GF-D8 (cell line): ENCODE measurements at places on chromosomes 1 and 21.

- no peak for DNase-seq
These were observed 106.9 kb upstream of the OLFM3 start for GRCh38 chr1:102103646-102104045.

GRCh38 chr1:4684864-4685522, 30.6 kb downstream of the AJAP1 start:
- no peak for DNase-seq

GRCh38 chr1:99180915-99181314, 83.4 kb upstream of the PLPPR4 start:
- no peak for DNase-seq

DNA sequence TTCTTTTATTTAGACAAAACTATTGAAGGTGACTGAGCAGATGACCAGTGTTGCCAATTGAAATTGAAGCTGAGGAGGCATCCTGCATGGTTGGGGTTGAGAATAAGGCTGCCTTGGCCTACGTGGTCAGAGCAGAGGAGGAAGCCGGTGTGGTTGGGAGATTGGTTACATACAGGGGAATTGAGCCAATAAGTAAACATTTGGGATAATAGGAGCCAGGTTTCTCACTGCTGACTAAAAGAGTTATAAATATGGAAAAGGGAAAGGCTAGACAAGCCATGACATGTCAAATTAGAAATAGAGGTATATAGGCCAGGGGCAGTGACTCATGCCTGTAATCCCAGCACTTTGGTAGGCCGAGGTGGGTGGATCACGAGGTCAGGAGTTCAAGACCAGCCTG, 15.8 kb downstream of the SNX7 start:
- DNase-seq: no peak

DNA sequence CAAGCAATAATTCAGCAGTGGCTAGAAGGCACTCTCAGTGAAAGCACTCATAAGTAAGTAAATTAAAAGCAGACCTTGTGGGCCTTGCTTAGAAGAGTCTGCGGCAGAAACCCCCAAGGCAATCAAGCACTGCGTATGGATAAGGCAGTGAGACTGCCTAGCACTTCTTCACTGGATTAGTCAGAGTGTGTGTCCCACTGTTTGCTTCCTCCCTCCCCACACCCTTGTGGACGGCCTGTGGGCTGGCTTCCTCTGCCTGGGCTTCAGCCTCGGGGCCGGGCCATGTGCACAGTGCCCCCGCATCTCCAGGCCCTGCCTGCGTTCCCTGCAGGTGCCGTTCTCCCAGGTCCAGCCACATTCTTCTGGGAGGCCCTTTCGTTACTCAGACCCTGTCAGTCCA, 23.8 kb downstream of the AGT start:
- DNase-seq: no peak

GRCh38 chr1:209455145-209455544, 128.4 kb upstream of the CAMK1G start:
- DNase-seq: no peak

DNA sequence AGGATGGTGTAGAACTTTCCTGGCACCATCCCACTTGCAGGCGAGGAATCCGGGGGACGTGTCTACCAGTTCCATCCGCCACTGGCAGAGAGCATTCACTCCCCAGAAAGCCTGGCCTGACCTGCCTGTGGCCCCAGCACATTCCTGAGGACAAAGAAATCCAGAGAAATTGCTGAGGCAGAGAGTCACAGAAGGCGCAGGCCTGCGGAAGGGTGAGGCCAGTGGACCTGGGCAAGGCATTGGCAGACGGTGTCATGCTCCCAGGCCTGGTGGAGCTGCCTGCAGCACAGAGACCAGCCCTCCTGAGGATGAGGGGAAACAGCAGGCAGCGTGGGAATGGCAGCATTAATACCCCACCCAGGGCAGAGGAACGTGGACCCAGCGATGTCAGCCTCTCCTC, 81.2 kb upstream of the F3 start:
- DNase-seq: no peak

DNA sequence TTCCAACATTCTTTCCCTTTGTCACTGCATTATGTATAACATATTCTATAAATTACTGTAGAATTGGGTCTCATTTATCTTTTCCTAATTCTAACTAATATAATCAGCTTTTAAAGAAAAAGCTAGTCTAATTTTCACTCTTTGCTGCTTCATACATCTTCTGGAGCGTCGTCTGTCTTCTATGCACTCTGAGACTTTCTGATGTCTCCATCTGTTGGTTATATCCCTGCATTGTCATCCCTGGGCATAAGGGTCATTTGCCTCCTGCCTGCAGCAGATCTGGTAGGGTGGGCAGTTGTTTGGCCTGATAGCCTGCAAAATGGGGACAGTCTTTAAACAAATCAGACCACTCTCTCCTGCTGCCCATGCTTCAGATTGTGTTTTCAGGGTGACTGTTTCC, 40.8 kb upstream of the DYNLT5 start:
- no peak for DNase-seq

- DNase-seq: no peak
These were observed 55.2 kb downstream of the SASS6 start for GRCh38 chr1:100077531-100077930.

DNA sequence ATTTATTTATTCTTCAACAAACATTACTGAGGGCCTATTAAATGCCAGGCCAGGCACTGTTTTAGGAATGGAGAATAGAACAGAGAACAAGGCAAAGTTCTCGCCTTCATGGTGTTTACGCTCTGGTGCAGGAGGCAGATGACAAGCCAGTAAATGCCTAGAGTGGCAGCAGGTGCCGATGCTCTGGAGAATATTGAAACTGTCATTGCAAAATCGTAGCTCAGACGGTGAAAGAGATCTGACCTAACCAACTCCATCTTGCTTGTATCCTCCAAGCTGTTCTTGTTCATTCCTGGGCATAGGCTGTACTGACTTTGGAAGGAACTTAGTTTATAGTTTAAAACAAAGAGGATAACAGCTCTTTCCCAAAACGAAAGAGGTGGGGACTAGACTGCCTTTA, 13.5 kb upstream of the ENO1 start:
- no peak for DNase-seq

DNA sequence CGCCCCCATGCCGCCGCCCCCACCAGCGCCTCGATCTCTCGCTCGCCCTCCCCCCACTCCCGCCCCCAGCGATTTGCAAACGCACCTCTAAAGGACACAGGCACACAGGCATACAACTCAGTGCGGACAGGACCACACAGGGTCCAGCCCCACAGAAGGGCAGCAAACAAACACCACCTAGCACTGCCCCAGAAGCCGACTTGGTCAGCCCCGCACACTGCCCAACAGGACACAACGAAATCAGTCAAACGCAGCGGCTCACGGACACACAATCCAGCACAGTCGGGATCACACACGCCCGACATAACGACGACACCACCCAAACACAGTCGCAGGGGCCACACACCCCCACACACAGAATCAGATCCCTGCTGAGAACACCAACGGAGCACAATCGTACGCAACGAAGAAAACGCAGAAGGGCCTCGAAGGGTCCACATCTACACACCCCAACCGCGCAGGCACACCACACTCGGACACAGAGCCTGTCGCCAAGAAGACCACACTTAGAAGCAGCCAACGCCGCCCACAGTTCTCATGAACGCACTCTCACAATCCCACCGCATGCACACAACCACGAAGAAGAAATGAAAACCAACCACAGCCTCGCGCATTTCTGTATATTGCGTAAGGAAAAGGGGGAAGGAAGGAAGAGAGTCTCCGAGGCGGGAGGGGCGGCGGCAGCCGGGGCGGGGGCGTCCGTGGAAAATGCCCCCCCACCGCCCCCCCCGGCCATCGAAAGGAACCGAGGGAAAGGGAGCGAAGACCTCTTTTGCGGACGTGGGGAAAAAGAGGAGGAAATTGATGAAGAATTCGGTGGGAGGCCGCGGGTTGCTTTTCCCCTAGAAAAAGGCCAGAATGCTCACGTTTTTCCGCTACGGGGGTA, 481 bp downstream of the TAL1 start:
- peak; percentile 42 for DNase-seq
